RKO (cell line): ENCODE measurements at places on chromosomes 16 and 17.

DNA sequence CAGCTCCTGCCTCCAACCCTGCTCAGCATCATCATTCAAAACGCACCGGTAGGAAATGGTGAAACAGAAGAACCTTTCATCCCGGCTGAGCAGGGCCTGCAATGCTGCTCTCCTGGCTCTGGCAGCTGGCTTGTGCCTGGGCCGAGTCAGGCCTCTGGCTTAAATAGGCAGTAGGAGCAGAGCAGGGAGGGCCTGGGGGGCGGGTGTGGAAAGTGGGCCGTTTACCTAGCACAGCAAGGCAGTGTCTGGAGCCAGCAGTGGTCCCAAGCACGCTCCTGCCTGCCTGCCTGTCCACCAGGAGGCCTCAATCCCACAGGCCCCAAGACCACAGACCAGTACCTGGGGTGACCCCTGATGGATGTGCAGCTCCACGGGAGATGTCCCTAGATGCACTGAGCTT lies 59.3 kb downstream of the SMPD3 start:
- DNase-seq: no peak

DNA sequence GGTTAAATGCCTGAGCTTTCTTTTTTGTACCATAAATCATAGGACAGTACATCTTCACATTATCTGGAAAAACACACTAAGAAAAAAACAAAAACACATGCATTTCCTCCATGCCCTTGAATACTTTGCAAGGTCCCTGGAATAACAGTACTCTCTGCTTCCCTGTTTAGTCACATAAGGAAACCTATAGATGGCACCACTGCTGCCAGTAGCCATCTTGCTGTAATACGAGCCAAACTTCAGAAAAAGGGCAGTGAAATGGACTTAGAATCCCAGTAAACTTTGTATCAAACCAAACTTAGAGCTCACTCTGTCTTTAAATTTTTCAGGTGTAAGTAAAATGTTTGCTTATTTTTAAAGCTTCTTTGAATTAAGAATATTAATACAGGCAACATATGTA lies 435.5 kb downstream of the KCNJ2 start:
- DNase-seq: peak; percentile 4

- no peak for DNase-seq
Measured at GRCh38 chr17:2218426-2218825, 85.2 kb downstream of the SMG6 start.

- DNase-seq: peak; percentile 59
Measured at GRCh38 chr17:45394913-45395568, 37.6 kb downstream of the ARHGAP27 start.

DNA sequence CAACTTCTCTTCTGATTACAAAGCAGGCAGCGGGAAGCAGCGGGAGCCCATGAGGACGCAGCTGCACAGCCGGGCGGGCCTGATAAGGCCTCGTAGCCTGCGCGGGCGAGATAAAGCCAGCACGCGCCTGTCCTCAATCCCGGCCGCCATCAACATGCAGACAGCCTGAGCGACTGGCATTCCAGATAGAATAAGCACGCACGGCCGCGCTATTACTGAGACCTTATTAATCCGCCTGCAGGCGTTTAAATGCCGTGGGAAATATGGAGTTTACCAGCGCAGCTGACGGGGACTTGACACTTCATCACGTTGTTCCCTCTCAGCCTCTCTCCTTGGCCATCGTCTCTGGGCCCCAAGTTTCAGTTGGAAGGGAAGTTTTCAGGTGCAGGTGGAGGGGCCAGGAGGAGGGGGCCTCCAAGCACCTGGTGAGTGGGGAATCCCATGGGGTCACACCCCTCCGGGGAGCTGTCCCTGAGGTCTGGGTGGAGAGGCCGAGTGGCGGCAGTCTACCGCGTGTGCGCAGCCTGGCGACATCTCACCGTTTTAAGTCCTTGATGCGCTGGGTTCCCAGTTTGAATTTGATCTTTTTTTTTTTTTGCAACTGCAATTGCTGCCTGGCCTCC lies 27.3 kb upstream of the CBFA2T3 start:
- DNase-seq: no peak

DNA sequence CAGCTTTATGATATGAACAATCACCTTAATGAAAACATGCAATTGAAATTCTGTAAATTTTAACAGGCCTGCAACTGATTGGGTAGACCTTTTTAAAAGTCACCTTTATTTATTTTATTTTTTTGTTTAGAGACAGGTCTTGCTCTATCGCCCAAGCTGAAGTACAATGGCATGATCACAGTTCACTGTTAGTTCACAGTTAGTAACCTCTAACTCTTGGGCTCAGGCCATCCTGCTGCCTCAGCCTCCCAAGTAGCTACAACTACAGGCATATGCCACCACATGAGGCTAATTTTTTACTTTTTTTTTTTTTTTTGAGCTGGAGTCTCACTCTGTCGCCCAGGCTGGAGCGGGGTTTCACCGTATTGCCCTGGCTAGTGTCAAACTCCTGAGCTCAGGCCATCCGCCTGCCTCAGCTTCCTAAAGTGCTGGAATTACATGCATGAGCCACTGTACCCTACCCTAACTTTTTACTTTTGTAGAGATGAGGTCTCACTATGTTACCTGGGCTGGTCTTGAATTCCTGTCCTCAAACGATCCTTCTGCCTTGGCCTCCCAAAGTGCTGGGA lies 28.0 kb downstream of the AP1G1 start:
- no peak for DNase-seq
